ENCODE measurements at places on chromosomes 11 and 22. TPM values are rescaled to one million over a fixed set of nuclear protein-coding genes. Genes with fewer than 3 reads are reported as not detected.
A peak's percentile ranks its signal among the peaks of the same experiment; 100 is the strongest.

ZNF280B gene
- total RNA-seq: 0.08 TPM

SLCO2B1 gene
- total RNA-seq: 13.1 TPM

ESAM gene
- 8.8 TPM for total RNA-seq

ARHGEF17 gene
- total RNA-seq: 7.5 TPM

OR52L1 gene
- not detected for total RNA-seq

SMTNL1 gene
- not detected for total RNA-seq

- H3K27me3 ChIP-seq: no peaks in the 10 kb centered on the region
- no peak for DNase-seq
- H3K4me3 ChIP-seq: no peak overlapping the region
- no peak overlapping the region for H3K27ac ChIP-seq
- no peaks in the 10 kb centered on the region for H3K4me1 ChIP-seq
Observed at GRCh38 chr11:62153617-62154016, 29.8 kb downstream of the INCENP start.

GRCh38 chr22:49957826-49958365 lies 2.7 kb upstream of the PIM3 start:
- H3K27me3 ChIP-seq: no peaks in the 10 kb centered on the region
- H3K36me3 ChIP-seq: peaks cover 12% of the 10 kb centered on the region
- H3K4me1 ChIP-seq: peaks cover 66% of the 10 kb centered on the region

DNA sequence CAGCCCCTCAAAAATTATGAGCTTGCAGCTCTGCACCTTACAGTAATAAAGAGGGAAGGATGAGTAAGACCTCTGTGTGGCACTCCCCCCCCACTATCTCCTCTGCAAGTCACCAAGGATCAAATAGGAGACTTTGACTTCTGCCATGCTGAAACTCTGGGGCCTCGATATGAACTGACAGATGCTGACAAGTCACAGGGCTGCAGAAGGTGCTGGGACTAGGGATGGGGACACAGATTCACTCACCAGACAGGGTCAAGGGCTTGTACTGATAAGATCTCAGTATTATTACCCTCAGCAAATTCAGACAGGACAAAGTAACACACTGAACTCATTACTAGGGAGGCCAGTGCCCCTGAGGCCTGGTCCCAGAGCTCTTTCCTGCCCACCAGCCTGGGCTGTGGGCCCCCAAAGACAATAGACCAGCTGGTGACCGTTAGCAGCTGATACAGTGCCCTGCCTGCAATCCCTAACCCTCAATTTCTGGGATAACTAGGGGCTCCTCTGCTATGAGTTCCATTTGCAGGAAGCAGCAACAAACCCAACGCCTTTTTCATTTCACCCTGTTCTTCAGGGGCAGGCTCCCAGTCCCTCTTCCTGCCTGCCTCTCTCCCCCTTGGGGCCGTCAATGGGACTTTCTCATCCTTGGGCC lies 20.1 kb downstream of the TMPRSS13 start:
- no peaks in the 10 kb centered on the region for H3K27me3 ChIP-seq
- H3K36me3 ChIP-seq: no peaks in the 10 kb centered on the region
- no peak overlapping the region for H3K4me3 ChIP-seq
- H3K27ac ChIP-seq: no peak overlapping the region
- DNase-seq: no peak
- no peaks in the 10 kb centered on the region for H3K4me1 ChIP-seq

- no peaks in the 10 kb centered on the region for H3K27me3 ChIP-seq
- H3K36me3 ChIP-seq: no peaks in the 10 kb centered on the region
- no peak for DNase-seq
- H3K4me1 ChIP-seq: peaks cover 45% of the 10 kb centered on the region
- peak overlapping the region; percentile 82 for H3K27ac ChIP-seq
Observed at GRCh38 chr11:34653031-34653430, 32.1 kb downstream of the EHF start.

- no peaks in the 10 kb centered on the region for H3K4me1 ChIP-seq
- DNase-seq: no peak
- no peak overlapping the region for H3K4me3 ChIP-seq
- H3K27ac ChIP-seq: no peak overlapping the region
- H3K36me3 ChIP-seq: no peaks in the 10 kb centered on the region
Observed at GRCh38 chr22:44428941-44429830, 68.8 kb downstream of the RTL6 start.

GRCh38 chr11:73648121-73648520 lies 1.7 kb downstream of the PLEKHB1 start:
- no peaks in the 10 kb centered on the region for H3K36me3 ChIP-seq
- H3K27me3 ChIP-seq: no peaks in the 10 kb centered on the region
- H3K4me3 ChIP-seq: no peak overlapping the region

- peak overlapping the region; percentile 39 for H3K27ac ChIP-seq
- no peak overlapping the region for H3K4me3 ChIP-seq
- H3K27me3 ChIP-seq: no peaks in the 10 kb centered on the region
- no peak for DNase-seq
- H3K4me1 ChIP-seq: peaks cover 28% of the 10 kb centered on the region
- peaks cover 32% of the 10 kb centered on the region for H3K36me3 ChIP-seq
Observed at GRCh38 chr11:128491195-128491936, 96.0 kb downstream of the ETS1 start.

DNA sequence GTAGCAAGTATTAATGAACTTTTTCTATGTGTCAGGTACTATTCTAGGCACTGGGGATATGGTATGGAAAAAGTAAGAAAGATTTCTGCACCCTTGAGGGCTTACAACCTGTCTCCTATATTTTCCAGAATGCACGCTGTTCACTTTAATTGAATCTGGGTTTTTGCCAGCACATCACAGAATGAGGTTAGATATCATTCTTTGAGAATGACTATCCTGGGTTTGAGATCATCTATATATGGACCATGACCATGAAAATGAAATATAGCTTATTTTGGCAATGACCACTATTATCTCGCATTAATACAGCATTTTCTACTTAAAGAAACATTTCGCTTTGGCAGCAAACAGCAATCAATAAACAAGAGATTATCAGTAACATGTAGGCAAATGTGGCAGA lies 46.9 kb downstream of the C11orf71 start:
- no peak for DNase-seq
- H3K36me3 ChIP-seq: no peaks in the 10 kb centered on the region
- H3K27me3 ChIP-seq: no peaks in the 10 kb centered on the region

DNA sequence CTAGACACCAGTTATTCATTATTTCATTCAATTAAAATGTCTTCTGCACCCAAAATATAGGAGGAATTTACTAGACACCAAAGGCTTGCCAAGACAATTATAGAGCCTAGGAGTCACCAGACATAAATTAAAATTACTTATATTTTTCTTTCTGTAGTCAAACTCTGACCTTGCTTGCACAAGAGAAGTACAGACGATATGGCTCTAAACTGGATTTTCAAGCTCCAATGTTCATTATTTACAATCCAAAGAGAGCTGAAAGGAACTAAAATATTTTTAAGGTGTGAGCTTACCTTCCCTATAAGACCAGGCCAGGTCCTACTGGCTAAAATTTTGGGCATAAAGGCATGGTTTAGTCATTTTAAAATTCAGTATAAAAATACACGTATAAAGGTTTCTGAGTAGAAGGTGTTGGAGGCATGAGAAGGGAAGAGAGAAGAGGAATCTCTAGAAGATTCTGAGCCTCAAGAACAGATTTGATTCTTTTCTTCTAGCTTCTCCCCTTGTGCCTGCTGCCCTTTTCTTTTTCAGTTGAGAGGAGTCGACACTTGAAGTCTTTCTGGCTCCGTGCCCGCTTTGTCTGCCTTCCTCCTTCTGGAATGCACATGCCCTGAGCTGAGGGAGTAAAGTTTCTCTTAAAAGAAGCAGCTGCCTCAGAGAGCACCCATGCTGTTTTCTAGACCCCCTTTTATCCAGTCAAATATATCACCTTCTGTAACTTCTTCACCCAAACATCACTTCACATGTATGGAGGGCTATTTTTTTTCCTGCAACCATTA lies 13.5 kb downstream of the C11orf97 start:
- no peak overlapping the region for H3K4me3 ChIP-seq
- H3K27me3 ChIP-seq: no peaks in the 10 kb centered on the region
- H3K36me3 ChIP-seq: no peaks in the 10 kb centered on the region

- H3K27me3 ChIP-seq: no peaks in the 10 kb centered on the region
- no peak for DNase-seq
- no peak overlapping the region for H3K27ac ChIP-seq
- H3K36me3 ChIP-seq: no peaks in the 10 kb centered on the region
Observed at GRCh38 chr22:49011769-49012648, 815.7 kb downstream of the BRD1 start.

- no peaks in the 10 kb centered on the region for H3K27me3 ChIP-seq
- H3K36me3 ChIP-seq: no peaks in the 10 kb centered on the region
- no peak for DNase-seq
Observed at GRCh38 chr22:39405346-39406085, 5.9 kb downstream of the TAB1 start.

DNA sequence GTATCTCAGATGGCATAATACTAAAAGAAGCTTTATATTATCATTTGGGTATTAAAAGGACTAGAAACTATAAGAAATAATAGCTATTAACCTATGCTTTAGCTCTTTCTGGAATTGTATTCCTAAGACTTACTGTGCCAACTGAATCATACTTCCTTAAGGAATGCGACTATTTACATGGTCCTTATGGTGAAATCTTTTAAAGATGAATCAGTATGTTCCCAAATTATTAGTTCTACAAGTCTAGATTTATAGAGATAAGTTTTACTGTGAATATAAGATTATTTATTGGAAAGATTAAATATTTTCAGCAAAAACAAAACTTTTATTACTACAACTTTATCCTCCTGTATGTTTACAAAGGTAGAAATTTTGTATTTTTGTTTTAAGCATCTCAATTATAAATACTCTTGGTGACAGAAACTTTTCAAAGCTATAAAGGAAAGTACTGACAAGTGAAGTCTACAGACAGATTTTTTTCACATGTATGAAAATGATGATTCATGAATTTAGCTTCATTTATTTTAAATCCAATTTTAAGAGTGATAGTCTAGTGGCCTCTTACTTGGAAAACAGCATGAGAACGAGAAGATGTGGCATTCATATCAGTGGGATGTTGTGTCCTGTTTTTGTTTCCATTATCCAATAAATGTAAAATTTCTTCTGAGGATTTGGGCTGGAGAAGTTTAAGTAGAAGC lies 17.8 kb downstream of the KIF18A start:
- no peaks in the 10 kb centered on the region for H3K4me1 ChIP-seq
- no peak for DNase-seq
- H3K27me3 ChIP-seq: no peaks in the 10 kb centered on the region

- H3K4me1 ChIP-seq: peaks cover 26% of the 10 kb centered on the region
- no peak for DNase-seq
- peaks cover 19% of the 10 kb centered on the region for H3K27me3 ChIP-seq
Observed at GRCh38 chr11:17736579-17736893, 2.0 kb downstream of the KCNC1 start.

DNA sequence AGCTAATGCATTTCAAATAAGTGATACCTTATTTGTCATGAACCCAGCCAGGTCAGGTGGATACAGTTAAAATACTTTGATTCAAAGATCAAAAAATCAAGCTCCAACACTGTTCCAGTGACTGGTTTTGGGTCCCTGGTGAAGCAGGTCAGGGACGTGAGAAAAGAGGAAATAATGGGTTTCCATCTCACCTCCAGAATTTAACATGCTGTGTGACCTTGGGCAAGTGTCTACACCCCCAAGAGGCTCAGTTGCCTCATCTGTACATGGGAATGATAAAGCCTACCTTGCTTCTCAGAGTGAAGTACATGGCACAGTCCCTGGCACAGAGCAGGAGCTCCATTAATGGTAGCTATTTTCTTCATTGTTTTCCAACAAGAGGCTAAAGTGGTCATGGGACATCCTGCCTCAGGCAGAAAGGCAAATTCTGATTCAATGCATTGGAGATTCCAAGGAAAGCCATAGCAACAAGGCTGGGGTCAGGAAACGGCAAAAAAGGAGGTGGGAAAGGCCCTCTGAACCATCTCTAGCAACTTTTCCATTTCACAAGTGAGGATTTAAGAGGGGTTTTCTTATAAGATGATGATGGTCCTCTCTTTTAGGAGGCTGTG lies 108.5 kb downstream of the CSNK2A3 start:
- DNase-seq: no peak
- H3K36me3 ChIP-seq: no peaks in the 10 kb centered on the region
- H3K27me3 ChIP-seq: no peaks in the 10 kb centered on the region
- H3K4me3 ChIP-seq: no peak overlapping the region
- H3K27ac ChIP-seq: peak overlapping the region; percentile 91
- peaks cover 22% of the 10 kb centered on the region for H3K4me1 ChIP-seq
